ENCODE measurements at places on chromosomes 11 and 22. TPM values are rescaled to one million over a fixed set of nuclear protein-coding genes. Genes with fewer than 3 reads are reported as not detected.

Gene FGF4
- not detected for total RNA-seq

Gene TBX10
- total RNA-seq: 16.9 TPM

Gene RCOR2
- total RNA-seq: not detected

Gene OR51B5
- not detected for total RNA-seq

Gene ANGPTL5
- total RNA-seq: not detected

Gene FEN1
- 9.4 TPM for total RNA-seq

Gene SAC3D1
- 21.5 TPM for total RNA-seq

Gene CCDC81
- not detected for total RNA-seq

Gene DSCAML1
- total RNA-seq: 0.95 TPM

GRCh38 chr11:94169516-94169915 lies 40.9 kb downstream of the PANX1 start:
- no peak for DNase-seq

DNA sequence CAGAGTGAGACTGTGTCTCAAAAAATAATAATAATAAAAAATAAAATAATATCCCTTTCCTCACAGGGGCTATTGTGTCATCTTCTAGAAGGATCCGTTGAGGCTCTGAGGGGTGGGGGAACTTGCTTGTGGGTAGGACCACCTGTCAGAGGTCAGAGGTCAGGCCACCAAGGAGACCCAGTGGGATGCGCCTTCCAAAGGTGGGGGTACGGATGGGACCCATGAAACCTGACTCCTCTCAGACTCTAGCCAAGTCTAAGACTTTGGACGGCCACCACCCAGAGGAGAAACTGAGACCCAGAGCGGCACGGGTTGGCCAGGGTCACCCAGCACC lies 367 bp upstream of the MMP11 start:
- no peak for DNase-seq

- DNase-seq: no peak
Observed at GRCh38 chr11:43952401-43953342, 10.2 kb downstream of the C11orf96 start.

DNA sequence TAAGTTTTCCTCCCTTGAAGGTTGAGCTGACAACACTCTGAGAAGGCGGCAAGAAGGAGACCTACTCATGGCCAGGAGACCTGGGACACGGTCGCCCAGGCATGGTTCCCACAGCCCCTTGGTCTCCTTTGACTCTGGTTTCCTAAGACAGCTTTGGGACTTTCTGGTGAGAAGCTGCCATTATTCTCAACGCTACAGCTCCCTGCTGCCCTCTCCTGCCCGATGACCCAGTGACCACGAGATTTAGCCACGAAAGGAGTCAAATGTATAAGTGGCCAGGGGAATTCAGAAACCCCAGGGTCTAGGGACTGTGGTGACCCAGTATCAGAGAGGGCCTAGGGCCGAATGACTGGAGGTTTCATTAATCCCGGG lies 699 bp upstream of the SDF2L1 start:
- no peak for DNase-seq

- DNase-seq: peak; percentile 46
Observed at GRCh38 chr11:72209101-72209500, 7.5 kb upstream of the FOLR2 start.

GRCh38 chr22:39279170-39279850 lies 34.5 kb upstream of the PDGFB start:
- no peak for DNase-seq

DNA sequence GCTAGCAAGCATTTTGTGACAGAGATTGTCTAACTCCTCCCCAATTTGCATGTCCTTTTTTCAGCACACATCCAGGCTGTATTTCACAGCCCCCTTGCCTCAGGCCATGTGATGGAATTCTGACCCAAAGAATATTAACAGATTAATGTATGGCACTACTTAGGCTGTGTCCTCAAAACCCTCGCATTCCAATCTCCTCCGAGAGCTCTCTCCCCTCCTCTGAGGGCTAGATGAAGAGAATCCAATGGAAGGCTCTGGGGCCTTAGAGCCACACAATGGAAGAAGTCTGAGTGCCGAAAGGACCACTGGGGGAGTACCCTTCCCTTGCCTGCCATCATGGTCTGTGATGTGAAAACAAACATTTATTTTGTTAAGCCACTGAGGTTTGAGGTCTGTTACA lies 13.7 kb upstream of the NNMT start:
- no peak for DNase-seq

DNA sequence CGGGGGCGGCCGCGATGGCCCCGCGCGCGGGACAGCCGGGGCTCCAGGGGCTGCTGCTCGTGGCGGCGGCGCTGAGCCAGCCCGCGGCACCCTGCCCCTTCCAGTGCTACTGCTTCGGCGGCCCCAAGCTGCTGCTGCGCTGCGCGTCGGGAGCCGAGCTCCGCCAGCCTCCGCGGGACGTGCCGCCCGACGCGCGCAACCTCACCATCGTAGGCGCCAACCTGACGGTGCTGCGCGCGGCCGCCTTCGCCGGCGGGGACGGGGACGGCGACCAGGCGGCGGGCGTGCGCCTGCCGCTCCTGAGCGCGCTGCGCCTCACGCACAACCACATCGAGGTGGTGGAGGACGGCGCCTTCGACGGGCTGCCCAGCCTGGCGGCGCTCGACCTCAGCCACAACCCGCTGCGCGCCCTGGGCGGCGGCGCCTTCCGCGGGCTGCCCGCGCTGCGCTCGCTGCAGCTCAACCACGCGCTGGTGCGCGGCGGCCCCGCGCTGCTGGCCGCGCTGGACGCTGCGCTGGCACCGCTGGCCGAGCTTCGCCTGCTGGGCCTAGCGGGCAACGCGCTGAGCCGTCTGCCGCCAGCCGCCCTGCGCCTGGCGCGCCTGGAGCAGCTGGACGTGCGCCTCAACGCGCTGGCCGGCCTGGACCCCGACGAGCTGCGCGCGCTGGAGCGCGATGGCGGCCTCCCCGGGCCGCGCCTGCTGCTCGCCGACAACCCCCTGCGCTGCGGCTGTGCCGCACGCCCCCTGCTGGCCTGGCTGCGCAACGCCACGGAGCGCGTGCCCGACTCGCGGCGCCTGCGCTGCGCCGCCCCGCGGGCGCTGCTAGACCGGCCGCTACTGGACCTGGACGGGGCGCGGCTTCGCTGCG lies 697 bp downstream of the TPBGL start:
- DNase-seq: peak; percentile 61
